ENCODE measurements at places on chromosomes 6 and 20.

GRCh38 chr6:33639559-33639958 is 18.4 kb downstream of the ITPR3 start:
- DNase-seq = no peak

- DNase-seq = no peak
These were observed 182.9 kb downstream of the LY86 start for GRCh38 chr6:6771224-6771945.

- DNase-seq = no peak
These were observed 8.3 kb upstream of the FOXC1 start for GRCh38 chr6:1601158-1602048.

- DNase-seq = no peak
These were observed 299.9 kb upstream of the BMP2 start for GRCh38 chr20:6467562-6467961.

DNA sequence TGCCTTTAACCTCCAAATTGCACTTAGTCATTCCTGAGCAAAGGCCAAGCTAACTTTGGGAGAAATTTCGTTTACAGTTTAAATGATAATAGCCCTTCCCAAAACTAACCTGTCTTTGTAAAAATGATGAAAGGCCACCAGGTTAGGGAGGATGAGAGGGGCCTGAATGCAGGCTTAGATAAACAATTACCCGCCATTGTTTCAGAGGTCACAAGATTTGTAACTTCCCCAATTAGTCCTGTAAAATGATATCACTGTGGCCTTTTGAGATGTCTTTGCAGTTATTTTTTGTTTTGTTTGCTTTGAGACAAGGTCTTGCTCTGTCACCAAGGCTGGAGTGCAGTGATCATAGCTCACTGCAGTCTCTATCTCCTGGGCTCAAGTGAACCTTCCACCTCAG is 26.3 kb downstream of the GNL1 start:
- DNase-seq = no peak
